ENCODE measurements at places on chromosomes 4 and X.
A peak's percentile ranks its signal among the peaks of the same experiment; 100 is the strongest.

- DNase-seq = peak; percentile 4
Observed at GRCh38 chr4:86825511-86825910, 23.7 kb downstream of the SLC10A6 start.

- no peak for DNase-seq
Observed at GRCh38 chrX:19774905-19775304, 112.5 kb downstream of the SH3KBP1 start.

- no peak for DNase-seq
Observed at GRCh38 chrX:70044541-70045245, 5.0 kb downstream of the AWAT2 start.

DNA sequence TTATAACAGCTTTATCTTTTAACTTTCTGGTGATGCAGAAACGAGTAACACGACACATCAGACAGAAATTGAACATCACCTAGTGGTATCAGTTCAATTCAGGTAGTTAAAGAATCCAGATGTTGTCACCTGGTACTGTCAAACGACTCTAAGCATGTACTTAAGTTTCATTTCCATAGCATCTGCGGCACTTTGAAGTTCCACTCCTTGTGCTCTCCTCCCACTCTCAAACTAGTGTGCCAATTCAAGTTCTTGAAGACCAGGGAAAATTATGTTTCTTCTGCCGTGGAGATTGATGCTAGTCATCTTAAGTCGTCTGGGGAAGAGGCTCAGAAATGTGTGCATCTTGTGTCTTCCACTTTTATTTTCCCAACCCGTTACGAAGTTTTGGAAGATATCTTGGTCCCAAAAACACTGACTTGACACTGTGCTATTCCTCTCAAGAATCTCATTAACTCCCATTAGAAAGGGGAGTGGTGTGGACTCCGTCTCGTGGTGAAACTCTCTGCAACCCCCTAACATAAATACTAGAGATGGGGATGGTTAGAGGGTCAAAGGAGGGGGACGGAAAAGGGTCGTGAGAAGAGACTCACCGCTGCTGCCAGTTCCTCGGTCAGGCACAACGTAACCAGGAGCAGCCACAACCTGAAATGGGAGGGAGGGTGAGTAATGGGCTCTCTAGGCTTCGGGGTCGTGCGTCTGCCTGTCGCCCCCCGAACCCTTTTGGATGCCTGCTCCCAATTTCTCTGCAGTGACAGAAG lies 693 bp downstream of the COL4A6 start:
- DNase-seq = no peak

Data from astrocyte (in vitro differentiated cells and primary cell).